ENCODE measurements at places on chromosomes 16 and 17.

GRCh38 chr16:87764600-87765472 is 950 bp downstream of the KLHDC4 start:
- peak; percentile 17 for DNase-seq

DNA sequence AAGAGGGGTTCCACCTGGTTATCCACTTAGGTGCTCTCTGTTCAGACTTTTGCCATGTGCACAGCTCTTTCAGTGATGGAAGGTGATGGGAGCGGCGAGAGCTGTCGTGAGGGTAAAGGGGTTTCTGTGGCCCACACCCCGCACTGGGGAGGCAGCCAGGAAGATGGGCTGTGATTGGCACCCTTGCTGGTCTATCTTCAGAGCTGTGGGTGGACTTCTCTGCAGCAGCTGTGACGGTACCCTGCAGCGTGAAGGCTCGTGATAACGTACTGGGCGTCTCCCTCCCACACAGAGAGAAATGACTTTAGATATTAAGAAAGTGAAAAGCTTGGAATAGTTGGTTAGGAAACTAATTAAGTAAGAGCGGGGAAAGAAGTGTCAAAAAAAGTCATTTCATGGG is 45.8 kb downstream of the MPRIP start:
- DNase-seq = no peak

GRCh38 chr16:14409563-14409962 is 220.5 kb downstream of the PARN start:
- no peak for DNase-seq

DNA sequence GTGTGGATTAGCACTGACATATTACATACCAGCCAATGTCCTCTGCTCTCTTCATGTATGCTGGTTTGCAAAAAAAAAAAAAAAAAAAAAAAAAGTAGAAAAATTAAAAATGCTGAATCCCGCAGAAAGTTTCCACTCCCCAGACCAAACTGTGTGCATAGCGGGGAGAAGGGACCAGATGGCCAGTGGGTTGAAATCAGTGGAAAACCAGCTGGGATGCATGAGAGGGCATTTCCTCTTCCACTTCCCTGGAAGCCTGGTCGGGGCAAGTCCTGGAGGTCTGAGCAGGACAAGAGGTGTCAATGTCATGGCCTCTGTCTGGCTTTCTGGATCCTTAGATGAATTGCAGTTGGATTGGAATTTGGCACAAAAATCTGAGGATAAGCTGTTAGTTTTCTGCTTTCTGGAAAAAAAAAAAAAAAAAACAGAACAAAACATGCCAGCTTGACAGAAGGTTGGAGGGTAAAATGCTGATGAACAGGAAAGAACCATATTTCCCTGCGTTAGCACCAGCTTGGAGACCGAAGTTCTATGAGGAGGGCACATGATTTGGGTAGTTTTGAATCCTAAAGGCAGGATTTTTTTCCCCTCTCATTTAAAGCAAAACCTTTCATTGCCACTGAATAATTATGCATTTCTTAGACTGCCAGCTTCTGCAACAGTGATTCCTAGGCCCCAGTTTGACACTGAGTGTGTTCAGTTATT is 941.5 kb upstream of the EEF2KMT start:
- no peak for DNase-seq

GRCh38 chr16:54194334-54194743 is 92.2 kb downstream of the IRX3 start:
- DNase-seq = no peak

GRCh38 chr16:68411086-68411485 is 37.2 kb downstream of the SMPD3 start:
- no peak for DNase-seq

DNA sequence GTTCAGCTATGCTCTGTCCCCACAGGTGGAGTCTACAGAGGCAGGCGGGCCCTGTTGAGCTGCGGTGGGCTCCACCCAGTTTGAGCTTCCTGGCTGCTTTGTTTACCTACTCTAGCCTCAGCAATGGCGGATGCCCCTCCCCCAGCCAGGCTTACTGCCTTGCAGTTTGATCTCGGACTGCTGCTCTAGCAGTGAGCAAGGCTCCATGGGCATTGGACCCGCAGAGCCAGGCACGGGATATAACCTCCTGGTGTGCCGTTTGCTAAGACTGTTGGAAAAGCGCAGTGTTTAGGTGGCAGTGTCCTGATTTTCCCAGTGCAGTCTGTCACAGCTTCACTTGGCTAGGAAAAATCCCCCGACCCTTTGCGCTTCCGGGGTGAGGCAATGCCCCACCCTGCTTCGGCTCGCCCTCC is 89.1 kb downstream of the BCAS3 start:
- DNase-seq = no peak

DNA sequence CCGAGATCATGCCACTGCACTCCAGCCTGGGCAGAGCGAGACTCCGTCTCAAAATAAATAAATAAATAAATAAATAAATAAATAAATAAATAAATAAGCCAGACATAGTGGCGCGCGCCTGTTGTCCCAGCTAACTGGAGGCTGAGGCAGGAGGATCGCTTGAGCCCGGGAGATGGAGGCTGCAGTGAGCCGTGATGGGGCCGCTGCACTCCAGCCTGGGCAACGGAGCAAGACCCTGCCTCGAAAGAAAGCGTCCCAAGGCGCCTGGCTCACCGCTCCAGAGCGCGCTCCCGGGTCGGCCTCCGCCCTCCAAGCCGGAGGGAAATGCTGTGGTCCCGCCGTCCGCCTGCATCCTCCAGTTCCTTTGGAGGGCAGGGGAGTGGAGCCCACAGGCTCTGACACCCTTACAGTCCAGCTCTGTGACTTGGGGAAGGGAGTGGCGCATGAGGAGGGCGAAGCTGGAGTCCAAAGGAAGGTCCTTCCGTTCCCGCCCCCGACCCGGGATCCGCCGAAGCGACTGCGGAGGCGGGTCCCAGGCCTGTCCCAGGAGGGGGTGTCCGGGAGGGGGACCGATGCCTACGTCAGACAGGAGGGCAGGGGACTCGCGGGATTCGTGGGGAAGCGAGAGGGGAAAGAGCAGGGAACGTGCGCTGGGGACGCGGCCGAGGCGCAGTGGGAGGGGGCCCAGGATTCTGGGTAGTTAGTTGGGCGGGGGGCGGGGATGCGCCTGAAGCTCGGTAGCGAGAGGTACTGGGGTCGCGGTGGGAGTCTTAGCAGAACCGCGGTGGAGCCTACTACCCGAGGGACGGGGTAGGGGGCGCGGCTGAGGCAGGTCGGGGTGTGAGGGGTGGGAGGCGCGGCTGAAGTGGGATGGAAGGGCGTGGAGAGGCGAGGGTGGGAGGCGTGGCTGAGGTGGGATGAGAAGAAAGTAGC is 8.4 kb upstream of the TRPV2 start:
- no peak for DNase-seq

GRCh38 chr16:77459534-77460254 is 24.9 kb upstream of the ADAMTS18 start:
- no peak for DNase-seq

Measured in activated T-cell treated with anti-CD3 and anti-CD28 coated beads for 1 hour (primary cell).